ENCODE measurements at places on chromosomes 4 and X.

GRCh38 chr4:11328401-11328800, 100.3 kb downstream of the HS3ST1 start:
- no peak for DNase-seq

DNA sequence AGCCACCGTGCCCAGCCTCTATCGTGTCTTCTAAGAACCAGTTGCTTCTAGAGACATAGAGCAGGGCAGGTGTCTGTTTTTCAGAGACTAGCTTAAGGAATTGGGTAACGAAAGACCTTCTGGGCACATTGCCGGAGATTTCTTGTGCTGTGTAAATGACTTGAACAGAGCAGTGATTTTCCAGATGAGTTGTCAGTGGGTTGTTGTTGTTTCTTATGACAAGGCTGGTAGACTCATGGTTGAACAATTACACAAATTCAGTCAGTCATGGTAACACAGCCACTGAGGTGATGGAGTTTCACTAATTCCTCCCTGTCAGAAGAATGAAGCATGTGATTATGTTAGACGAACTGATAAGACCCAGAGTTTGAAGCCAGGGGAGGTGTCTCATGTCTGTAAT, 20.5 kb upstream of the DDX3X start:
- DNase-seq: no peak

GRCh38 chr4:1809754-1810502, 16.8 kb downstream of the FGFR3 start:
- DNase-seq: no peak

GRCh38 chr4:85591406-85592098, 116.6 kb downstream of the ARHGAP24 start:
- no peak for DNase-seq

GRCh38 chrX:19707246-19707871, 180.0 kb downstream of the SH3KBP1 start:
- no peak for DNase-seq

GRCh38 chr4:158833602-158834001, 64.8 kb downstream of the FNIP2 start:
- no peak for DNase-seq

GRCh38 chr4:143183513-143184216, 1.1 kb upstream of the USP38 start:
- DNase-seq: no peak

DNA sequence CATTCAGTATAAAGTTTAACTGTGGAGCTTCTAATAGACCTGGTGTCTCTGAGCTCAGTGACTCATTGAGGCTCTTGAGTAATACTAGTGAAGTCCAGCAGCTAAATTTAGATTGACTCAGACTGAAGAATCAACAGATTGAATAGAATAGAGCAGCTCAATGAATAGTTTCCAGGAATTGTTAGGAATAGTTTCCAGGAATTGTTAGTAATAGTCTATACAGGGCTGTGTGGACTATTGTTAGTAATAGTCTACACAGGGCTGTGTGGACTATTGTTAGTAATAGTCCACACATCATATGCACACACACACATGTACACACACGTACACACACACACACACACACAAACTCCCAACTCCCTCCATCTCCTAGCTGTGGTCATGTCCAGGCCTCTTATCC, 3.0 kb downstream of the GIMD1 start:
- no peak for DNase-seq

DNA sequence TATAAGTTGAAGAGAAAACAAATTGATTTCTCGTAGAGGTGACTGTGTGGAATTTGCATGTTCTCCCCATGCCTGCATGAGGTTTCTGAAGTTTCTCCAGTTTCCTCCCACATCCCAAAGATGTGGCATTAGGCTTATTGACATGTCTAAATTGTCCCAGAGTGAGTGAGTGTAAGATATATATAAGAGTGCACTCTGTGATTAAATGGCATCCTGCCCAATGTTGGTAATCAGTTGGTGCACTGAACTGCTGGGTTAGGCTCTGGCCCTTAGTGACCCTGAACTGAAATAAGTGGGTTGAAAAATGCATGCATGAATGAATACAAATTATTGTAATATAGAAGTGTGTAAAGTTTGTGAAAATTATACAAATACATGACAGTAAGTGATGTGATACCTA, 1106.5 kb downstream of the TECRL start:
- DNase-seq: no peak

DNA sequence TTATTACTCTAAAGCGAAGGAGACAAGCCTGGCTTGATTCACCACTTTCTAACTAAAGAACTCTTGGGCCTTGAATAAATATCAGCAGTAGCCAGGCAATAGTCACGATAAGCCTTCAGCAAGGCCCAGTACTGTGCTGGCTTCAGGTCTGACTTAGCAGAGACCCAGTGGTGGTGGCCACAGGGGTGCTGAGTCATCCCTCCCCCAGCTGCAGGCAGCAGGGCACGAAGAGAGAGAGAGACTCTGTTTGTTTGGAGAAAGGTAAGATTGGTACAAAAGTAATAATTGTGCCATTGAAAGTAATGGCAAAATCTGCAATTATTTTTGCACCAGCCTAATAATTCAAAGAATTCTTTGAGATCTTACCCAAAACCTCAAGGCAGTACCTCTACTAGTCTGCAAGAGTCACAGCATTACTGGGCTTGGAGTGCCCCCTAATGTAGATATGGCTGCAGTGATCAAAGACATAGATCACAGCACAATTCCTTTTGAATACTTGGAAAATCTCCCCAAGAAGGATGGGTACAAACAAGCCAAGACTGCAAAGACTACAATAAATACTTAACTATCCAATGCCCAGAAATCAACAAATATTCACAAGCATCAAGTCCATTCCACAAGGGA, 159.5 kb upstream of the USP38 start:
- DNase-seq: peak; percentile 15

DNA sequence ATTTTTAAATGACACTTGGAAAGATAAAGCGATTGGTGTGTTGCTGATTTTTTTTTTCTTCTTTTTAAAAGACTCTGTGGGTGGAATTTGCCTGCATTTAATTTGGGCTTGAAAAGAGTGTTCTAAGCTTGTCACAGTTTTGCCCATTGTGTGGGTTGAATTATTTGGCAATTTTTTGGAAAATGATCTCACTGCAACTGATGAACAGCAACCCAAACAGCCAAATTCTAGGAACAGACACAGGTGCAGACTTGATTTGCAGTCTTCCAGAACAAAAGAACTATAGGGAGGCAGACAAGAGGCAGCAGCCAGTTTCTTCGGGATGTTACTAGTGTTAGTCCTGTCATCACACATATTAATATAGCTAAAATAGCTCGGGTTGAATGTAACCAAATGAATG, 40.5 kb downstream of the CASP6 start:
- no peak for DNase-seq
